Hematopoietic multipotent progenitor cell treated with erythropoietin and hydrocortisone succinate and interleukin-3 and kit ligand, for 4 days (in vitro differentiated cells): ENCODE measurements at places on chromosomes 7 and 10.

GRCh38 chr10:98388101-98388655 lies 26.8 kb downstream of the PYROXD2 start:
- DNase-seq: peak; percentile 26

GRCh38 chr10:35594115-35595079 lies 10.7 kb upstream of the GJD4 start:
- no peak for DNase-seq

- DNase-seq: no peak
Observed at GRCh38 chr10:49303711-49304110, 4.7 kb downstream of the C10orf71 start.

DNA sequence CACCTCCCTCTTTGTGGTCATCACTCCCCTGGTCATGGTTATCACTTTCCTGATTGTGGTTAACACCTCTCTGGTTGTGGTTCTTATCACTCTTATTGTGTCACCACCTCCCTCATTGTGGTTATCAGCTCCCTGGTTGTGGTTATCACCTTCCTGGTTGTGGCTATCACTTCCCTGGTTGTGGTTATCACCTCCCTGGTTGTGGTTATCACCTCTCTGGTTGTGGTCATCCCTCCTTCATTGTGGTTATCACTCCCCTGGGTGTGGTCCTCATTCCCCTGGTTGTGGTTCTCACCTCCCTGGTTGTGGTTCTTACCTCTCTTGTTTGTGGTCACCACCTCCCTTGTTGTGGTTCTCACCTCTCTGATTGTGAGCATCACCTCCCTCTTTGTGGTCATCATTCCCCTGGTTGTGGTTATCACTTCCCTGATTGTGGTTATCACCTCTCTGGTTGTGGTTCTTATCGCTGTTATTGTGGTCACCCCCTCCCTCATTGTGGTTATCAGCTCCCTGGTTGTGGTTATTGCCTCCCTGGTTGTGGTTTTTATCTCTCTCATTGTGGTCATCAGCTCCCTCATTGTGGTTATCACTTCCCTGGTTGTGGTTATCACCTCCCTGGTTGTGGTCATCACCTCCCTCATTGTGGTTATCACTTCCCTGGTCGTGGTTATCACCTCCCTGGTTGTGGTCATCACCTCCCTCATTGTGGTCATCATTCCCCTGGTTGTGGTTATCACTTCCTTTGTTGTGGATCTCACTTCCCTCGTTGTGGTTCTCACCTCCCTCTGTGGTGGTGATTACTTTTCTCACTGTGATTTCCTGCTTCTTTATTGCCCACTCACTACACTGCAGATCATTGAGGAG lies 106.7 kb downstream of the GPR26 start:
- peak; percentile 5 for DNase-seq

GRCh38 chr10:101682172-101682825 lies 12.7 kb downstream of the FBXW4 start:
- DNase-seq: no peak

DNA sequence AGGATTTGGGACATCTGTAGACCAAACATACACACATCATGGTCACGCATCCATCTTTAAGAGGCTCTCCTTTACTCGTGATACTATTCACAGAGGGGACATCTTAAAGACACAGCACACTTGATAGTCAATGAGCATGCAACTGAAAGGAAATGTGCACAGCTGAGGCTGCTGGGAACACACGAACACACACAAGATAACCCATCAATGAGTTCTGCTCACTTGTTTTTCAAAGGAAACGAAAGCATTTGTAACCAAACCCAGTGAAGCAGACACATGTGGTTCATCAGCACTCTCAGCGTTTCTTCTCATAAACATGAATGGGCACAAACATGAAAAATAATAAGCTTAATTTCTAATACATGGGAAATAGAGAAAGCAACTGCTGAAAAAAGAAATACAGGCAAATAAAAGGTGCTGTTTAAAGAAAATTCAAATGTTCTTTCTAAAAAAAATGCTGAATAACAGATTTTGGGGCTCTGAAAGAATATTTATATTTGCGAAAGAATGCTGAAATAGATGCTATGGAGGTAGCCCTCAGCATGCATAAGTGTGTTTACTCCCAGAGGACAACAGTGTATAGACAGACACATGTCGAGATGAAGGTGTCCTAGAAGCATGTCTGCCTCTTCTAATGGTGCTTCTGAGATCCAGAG lies 59.7 kb upstream of the LAMB4 start:
- DNase-seq: no peak

- DNase-seq: no peak
Observed at GRCh38 chr7:34059136-34059828, 153.9 kb downstream of the BMPER start.

DNA sequence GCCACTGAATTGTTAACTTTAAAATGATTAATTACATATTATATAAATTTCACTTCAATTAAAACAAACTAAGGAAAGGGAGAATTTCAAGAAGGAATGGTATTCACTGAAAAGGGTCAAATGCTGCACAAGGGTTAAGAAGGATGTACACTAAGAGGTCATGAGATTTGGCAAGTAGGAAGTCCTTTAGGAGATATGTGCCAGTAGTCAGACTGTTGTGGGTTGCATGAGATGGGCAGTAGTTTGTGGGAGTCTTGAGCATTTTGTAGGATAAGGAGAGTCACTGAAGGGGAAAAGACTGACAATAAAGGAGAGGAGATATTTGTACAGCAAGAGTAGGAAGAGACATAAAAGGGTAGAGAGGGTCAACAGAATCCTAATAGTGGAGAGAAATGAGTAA lies 12.4 kb upstream of the PTPN12 start:
- peak; percentile 24 for DNase-seq

- DNase-seq: no peak
Observed at GRCh38 chr10:50469288-50469687, 154.5 kb downstream of the SGMS1 start.

- DNase-seq: no peak
Observed at GRCh38 chr10:78316451-78316931, 282.8 kb downstream of the RPS24 start.

DNA sequence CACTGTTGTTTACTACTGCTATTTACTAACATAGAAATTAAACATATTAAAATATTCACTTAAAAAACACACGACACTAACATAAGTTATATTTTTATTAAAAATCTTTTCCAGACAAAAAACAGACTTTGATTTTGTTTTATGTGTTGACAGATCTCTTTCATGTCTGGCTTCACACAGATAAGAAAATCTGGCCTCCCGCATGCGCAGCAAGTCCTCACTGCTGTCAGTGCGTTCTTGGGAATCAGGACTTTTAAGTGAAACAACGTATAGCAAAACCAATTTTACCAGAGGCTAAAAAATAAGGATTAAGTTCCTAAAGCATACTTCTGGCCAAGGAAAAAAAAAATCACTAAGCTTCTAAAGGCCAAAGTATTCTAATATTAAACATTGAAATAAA lies 1.2 kb upstream of the IDI1 start:
- peak; percentile 78 for DNase-seq

DNA sequence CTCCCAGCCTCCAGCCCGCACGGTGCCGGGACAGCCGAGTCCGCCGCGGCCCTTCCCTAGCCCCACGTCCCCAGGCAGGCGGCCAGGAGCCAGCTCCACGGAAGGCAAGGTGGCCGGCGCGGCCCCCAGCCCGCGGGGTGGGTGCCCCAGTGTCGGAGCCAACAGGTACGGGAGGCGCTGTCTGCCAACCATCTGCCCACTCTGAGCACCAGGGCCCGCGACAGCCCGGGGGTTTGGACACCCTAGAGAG lies 75.8 kb downstream of the CALN1 start:
- DNase-seq: no peak

- no peak for DNase-seq
Observed at GRCh38 chr7:98974205-98974604, 95.9 kb downstream of the TRRAP start.

DNA sequence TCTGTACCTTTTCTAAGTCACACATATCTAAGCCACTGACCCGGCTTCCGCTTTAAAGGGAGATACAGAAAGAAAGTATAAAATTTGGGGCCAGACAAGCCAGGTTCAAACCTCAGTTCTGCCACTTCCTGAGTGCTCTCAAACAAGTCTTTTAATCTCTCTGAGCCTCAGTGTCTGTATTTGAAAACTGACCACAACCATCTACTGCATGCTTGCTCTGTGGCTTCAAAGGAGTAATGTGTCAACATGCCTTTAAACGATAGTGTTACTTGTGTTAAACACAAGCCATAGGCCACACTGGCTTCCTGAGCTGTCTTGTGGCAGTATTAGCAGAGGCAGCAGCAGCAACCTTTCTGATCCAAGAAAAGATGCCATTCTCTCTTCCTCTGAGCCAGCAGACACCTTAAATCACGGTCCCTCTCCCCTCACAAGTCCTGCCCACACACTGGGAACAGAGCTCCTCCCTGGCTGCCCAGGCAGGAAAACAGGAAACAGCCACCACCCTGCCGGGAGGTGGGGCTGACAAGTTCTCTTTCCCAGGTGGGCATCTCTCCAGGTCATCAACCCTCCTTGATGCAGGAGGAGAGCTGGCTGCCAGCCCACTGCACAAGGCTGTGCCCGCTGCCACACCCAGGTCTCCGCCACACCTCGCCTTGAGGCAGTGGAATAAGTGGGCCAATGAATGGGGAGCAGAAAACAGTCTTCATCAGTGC lies 10.7 kb downstream of the HIP1 start:
- peak; percentile 69 for DNase-seq

DNA sequence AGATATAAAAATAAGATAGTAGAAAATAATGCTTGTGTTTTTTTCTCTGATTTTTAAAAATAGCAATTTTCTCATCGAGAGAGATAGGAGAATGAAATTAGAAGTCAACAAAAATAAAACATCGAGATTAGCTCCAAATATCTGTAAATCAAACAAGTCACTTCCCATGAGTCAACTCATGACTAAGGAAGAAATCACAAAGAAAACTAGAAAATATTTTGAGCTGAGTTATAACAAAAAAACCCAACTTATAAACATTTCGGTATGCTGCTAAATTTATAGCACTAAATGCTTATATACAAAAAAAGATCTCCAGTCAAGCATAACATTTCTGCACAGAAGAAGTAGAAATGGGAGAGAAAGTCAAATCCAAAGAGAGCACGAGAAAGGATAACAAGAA lies 140.1 kb downstream of the ITGA8 start:
- no peak for DNase-seq

DNA sequence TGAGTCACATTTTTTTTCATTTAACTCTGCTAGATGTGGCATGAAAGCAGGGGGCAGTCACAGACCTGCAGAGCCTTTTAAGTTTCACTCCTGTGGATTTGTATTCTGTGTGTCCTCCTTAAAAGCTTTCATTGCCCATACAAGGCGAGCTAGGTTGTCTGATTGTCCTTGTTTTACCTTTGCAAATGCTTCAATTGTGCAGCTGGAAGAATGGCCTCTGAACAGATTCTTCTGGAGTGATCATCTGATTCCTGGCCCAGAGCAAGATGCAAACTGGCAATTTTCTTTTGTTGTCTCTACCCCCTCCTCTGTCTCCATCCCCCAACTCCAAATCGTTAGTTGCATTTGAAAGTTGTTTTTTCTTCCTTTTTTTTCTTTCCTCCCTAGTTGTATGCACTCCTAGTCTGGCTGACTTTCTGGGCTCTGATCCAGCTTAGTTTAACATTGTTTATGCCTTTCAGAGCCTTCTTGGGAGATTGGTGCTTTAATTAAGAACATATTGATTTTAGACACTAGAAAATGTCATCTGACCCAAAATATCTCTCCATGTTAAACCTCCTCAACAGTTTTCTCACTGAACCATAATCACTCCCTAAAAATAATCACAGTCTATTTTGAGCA lies 150.2 kb downstream of the REEP3 start:
- no peak for DNase-seq

- peak; percentile 86 for DNase-seq
Observed at GRCh38 chr10:124646483-124647352, 97.5 kb downstream of the FAM53B start.

- no peak for DNase-seq
Observed at GRCh38 chr10:58818900-58819299, 306.2 kb downstream of the BICC1 start.

- peak; percentile 34 for DNase-seq
Observed at GRCh38 chr7:66921396-66921917, 432 bp downstream of the TMEM248 start.

- DNase-seq: no peak
Observed at GRCh38 chr10:125857185-125857760, 23.8 kb downstream of the DHX32 start.

GRCh38 chr10:20598590-20598989 lies 298.5 kb downstream of the NEBL start:
- DNase-seq: no peak

GRCh38 chr7:93538061-93538460 lies 36.5 kb downstream of the CALCR start:
- no peak for DNase-seq

GRCh38 chr7:14258441-14258840 lies 269.0 kb upstream of the ETV1 start:
- DNase-seq: no peak

- peak; percentile 42 for DNase-seq
Observed at GRCh38 chr10:78520737-78521430, 487.2 kb downstream of the RPS24 start.

DNA sequence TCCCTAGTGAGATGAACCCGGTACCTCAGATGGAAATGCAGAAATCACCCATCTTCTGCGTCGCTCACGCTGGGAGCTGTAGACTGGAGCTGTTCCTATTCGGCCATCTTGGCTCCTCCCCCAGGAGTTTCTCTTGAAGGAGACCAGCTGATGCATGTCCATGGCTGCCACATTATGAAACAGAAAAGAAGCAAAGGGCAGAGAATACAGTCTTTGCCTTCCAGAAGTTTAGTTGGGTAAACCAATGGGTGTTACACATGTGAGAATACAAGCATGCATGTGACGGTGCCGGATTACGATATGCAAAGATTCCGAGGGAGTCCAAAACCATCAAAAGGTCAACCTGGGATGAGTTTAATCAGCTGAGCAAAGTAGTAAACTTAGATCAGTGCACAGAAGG lies 151.6 kb downstream of the SEM1 start:
- no peak for DNase-seq
